ENCODE measurements at places on chromosomes 5 and 9. TPM values are rescaled to one million over a fixed set of nuclear protein-coding genes. Genes with fewer than 3 reads are reported as not detected.

DNA sequence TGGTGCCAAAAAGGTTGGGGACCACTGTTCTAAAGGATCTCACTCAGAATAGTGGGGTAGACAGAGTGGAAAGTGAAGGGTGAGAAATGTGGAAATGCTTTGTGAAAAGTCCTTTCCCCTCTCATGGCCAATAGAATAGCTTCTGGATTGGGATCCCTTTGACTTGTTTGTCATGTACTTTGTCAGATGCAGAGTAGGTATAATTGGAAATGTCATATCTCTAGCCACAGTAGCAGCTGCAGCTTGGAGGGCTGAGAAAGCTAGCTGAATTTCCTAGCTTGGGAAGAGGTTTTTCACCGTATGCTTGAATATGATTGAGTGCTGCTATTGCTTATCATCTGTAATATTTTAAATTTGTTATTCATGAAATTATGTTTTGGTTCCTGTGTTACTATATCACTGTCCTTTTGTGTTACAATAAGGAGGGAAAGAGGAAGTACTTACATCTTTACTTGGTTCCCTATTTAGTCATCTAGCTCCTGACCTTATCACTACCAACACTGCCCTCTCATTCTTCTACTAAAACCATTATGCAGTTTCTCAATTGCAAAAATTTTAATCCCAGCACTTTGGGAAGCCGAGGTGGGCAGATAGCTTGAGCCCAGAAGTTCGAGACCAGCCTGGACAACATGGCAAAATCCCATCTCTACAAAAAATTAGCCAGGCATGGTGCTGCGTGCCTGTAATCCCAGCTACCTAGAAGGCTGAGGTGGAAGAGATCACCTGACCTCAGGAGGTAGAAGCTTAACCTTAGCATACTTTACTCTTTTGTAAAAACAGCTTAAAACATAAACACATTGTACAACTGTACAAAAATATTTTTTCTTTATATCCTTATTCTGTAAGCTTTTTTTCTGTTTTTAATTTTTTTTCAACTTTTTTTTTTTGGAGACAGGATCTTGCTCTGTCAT is 12.4 kb downstream of the SLC30A5 start:
- DNase-seq = no peak

GRCh38 chr9:95502248-95502647 is 14.5 kb downstream of the PTCH1 start:
- DNase-seq = no peak

DNA sequence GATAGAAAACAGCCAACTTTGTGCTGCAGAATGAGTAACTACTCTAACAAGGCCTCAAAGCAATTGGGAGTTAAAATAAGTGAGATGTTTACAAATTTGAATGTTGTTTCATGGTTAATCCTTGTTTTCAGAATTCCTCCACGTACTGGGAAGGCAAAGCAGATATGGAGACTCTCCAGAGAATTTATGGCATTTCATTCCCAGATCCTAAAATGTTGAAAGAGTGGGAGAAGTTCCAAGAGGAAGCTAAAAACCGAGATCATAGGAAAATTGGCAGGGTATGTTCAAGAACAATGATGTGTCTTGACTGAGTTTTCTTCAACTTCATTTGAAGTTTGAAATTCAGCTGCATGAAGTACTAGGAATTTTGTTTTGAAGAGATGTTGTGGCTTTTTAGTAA is 16.4 kb downstream of the TARS1 start:
- DNase-seq = peak; percentile 6

GRCh38 chr9:88011005-88011766 is 36.9 kb upstream of the CDK20 start:
- no peak for DNase-seq

- DNase-seq = no peak
These were observed 77.2 kb downstream of the ATP10B start for GRCh38 chr5:160774666-160775315.

GRCh38 chr5:67002832-67003684 is 193.5 kb downstream of the CD180 start:
- peak; percentile 34 for DNase-seq

DNA sequence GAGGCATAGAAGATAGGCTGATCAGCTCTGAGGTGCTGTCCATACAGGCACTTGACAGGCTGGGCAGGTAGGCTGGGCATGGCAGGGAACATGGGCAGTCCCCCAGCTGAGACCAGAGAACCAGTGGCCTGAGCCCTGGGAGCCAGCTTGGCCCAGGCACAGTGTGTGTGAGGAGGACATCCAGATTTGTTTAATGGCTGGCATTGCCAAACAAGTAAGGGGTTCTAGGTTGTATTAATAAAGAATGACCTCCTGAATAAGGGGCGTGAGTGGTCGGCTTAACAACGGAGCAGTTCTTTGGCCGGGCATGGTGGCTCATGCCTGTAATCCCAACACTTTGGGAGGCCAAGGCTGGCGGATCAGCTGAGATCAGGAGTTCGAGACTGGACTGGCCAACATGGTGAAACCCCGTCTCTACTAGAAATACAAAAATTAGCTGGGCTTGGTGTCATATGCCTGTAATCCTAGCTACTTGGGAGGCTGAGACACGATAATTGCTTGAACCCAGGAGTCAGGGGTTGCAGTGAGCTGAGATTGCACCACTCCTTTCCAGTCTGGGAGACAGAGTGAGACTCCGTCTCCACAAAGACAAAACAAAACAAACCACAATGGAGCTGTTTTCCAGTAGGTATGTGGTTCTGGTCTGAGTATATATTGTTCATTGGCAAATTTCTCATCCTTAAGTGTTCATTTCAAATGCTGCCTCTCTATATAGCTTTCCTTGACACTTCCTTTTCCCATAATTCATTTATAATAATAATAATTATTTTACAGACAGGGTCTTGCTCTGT is 56.2 kb downstream of the ANGPTL2 start:
- peak; percentile 27 for DNase-seq

DNA sequence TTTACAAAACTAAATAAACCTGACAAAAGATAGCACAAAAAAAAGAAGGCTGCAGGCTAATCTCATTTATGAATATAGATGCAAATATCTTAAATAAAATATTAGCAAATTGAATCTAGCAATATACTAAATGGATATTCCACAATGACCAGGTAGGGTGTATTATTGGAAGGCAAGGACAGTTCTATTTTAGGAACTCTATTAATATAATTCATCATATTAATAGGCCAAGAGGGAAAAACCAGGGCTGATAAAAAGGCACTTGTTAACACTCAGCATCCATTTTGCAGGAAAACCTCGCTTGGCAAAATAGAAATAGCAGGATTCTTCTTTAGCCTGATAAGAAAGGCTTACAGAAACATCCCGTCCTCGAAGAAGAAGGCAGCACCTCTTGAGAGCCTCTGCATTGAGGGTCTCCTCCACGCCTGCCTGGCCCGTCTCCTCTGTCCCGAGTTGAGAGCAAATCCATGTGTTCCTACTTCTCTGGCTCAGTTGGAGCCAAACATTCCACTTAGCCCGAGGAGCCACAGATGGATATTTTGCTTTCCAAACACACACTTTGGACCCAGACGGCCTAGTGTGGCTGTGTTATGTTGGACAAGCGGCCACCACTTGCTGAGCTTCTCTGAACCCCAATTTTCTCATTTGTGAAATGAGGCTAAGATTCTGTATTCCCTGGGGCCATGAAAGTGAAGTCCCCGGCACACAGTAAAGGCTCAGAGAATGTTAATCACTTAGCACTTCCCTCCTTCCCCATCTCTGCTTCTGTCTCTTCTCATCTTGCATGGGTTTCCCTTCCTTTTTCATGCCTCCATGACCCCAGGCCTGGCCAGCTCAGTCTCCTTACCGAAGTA is 181.8 kb upstream of the MVB12B start:
- no peak for DNase-seq

DNA sequence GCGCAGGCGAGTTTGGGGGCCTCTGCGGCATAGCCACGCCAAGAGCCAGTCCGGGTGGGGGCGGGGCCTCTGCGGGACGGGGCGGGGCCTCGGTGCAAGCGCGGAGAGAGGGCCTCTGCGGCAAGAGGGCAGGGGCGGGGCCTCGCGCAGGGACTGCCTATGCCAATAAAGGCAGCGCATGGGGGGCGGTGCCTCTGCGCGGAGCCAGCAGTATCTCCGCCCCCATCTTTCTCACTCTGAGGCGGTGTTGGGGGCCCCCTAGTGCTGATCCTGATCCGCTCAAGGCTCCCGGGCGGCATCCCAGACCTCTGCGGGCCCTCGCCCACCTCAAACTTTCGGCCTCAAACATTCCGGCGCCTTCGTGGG is 9.2 kb upstream of the GPRIN1 start:
- DNase-seq = peak; percentile 68

GRCh38 chr9:89993678-89994630 is 389.1 kb downstream of the GADD45G start:
- no peak for DNase-seq

DNA sequence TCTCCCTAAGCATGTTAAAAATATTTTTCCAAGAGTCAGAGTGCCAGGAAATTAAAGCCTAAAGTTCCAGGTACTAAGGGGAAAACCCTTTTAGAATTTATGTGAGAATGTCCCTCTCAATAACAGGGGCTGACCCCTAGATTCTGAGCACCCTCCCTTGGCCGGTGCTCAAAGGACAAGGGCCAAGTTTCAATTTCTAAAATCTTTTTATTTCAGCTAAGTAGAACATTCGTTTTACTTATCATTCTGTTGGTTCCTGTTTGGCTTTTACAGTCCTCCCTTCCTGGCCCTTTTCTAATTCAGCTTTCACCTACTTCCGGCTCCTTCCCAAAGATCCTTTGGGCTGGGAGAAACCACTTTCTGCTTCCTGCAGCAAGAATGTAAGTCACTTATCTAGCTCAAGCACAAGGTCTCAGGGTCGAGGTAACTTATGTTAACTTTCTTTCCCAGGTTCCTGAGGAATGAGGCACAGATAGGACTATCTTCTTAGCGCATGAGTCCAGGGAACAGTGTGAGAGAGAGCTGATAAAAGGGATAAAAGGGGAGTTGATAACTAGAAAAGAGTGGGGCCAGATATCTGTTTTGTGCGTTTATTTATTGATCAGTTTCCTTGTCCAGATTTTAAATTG is 34.6 kb upstream of the F2RL2 start:
- no peak for DNase-seq

DNA sequence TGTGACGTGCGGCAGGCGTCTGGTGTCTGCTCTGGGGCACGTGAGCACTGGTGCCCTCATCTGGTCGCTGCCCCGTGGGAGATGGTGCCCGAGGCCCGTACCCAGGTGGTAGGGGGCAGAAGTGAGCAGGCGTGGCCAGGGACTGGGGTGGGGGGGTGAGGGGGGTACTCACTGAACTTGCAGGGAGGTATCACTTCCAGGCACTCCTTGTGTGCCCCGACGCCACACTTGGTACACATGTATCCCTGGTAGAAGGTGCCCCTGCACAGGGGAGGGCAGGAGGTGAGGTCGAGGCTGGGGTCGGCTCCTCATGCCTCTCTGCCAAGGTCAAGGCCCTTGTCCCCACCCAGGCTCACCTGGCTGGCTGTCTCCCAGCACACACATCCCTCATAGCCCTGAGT is 45.2 kb upstream of the SARDH start:
- DNase-seq = no peak

DNA sequence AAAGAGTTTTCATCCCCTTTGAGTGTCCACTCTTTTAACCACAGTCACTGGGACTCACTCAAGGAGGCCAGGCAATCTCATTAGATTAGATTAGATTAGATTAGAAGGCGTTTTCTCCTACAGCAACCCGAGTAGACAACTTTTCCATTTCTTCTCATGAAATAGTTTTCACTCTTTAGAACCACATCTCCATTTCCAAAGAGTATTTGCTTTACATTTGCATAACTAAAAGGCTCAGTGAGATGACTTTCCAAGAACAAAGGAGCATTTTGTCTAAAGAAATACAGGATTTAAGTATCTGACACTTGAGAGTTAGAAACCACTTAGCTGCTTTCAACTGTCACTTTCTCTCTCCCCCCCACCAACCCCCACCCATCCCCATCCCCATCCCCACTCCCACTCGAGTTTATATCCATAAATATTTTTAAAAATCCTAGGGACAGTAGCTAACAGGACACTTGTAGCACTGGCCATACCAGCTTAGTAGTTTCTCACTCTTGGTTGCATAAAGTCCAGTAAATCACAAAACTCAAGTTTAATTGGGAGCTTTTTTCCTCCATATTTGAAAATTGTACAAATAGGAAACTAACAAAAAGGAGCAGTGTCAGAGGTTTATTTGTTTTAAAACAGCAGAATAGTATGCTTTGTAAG is 2202.9 kb upstream of the WWC1 start:
- no peak for DNase-seq

DNA sequence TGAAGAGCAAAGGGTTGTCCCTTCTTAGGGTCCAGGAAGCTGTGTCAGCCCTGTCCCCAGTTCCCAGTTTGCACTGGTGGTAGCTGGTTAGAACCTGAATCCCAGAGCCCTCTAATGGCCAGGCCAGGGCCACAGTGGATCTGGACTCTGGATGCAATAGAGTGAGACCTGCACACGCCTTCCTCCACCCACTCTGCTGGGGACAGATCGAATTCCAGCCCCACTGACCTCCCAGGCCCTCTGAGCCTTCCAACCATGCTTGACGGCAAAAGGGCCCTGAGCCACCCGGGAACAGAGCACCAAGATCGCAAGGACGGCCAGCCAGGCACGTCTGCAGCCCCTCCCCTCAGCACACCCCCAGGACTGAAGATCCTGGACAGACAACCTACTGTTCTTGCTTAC is 23.7 kb downstream of the NAIF1 start:
- no peak for DNase-seq

- DNase-seq = no peak
These were observed 34.7 kb downstream of the ADRB2 start for GRCh38 chr5:148861088-148861487.

- DNase-seq = no peak
These were observed 248.4 kb upstream of the RPS23 start for GRCh38 chr5:82526540-82526939.

- DNase-seq = no peak
These were observed 93.7 kb downstream of the AK8 start for GRCh38 chr9:132784286-132784830.

DNA sequence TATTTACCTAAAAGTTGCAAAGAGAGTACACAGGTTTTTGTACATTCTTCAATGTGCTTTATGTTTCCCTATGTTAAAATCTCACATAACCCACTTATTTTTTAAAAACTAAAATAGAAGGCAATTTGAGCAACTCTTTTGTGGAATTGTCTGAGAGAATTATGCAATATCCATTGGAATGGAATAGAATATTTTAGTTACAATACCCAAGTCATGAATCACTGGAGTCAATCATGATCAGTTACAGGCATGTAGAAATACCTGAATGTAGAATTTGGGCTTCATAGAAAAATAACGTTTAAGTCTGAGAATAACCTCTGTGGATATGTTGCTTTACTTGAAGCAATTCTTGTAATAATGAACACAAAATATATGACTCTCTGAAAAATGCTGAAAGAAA is 143.3 kb downstream of the FGF10 start:
- no peak for DNase-seq

GRCh38 chr5:154779105-154779504 is 23.9 kb downstream of the LARP1 start:
- DNase-seq = peak; percentile 89

GRCh38 chr9:36382484-36382883 is 17.6 kb downstream of the RNF38 start:
- no peak for DNase-seq

Gene CD74
- total RNA-seq = 15.7 TPM

Gene CARTPT
- not detected for total RNA-seq

Gene FGD3
- 0.09 TPM for total RNA-seq

Gene ADRB2
- total RNA-seq = 0.64 TPM

Gene STPG3
- not detected for total RNA-seq

Gene SPACA9
- total RNA-seq = 3.9 TPM

Gene ANKRD31
- total RNA-seq = 0.07 TPM

All from astrocyte (in vitro differentiated cells and primary cell).